ENCODE measurements at places on chromosomes 12 and 14.
A peak's percentile ranks its signal among the peaks of the same experiment; 100 is the strongest.

GRCh38 chr12:51253276-51253675, 14.7 kb downstream of the DAZAP2 start:
- no peak for DNase-seq

- DNase-seq: no peak
Observed at GRCh38 chr12:49549735-49550692, 11.2 kb downstream of the KCNH3 start.

DNA sequence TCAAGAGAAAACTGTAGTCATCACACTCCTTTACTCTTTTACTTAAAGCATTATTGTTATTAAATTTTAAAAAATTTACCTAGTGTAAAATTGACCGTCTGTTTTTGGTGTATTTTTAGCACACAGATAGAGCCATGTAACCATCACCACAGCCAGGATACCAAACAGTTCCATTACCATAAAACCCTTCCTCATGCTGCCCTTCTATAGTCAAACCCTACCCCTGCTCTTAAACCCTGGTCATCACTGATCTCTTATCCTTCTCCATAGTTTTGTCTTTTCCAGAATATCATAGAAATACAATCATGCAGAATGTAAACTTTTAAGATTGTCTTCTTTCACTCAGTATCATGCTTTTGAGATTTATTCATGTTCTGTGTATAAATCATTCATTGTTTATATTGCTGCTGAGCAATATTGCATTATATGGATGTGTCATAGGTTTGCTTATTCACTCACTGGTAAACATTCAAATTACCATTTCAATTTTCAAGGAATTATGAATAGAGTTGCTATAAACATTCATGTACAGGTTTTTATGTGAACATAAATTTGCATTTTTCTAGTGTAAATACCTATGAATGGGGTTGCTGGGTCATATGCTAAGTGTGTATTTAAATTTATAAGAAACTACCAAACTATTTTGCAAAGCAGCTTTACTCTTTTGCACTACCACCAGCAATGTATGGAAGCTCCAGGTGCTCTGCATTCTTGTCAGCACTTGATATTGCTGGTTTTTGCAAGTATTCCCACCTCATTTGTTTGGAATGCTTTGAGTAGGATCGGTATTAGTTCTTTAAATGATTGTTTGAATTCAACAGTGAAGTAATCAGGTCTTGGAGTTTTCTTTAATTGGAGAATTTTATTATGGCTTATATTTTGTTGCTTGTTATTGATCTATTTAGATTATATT, 125.5 kb downstream of the LMNTD1 start:
- DNase-seq: no peak

GRCh38 chr12:91434081-91434480, 251.5 kb upstream of the DCN start:
- DNase-seq: no peak

GRCh38 chr14:52089218-52089617, 20.4 kb upstream of the NID2 start:
- no peak for DNase-seq

GRCh38 chr14:64515053-64515452, 10.5 kb downstream of the ZBTB1 start:
- no peak for DNase-seq

DNA sequence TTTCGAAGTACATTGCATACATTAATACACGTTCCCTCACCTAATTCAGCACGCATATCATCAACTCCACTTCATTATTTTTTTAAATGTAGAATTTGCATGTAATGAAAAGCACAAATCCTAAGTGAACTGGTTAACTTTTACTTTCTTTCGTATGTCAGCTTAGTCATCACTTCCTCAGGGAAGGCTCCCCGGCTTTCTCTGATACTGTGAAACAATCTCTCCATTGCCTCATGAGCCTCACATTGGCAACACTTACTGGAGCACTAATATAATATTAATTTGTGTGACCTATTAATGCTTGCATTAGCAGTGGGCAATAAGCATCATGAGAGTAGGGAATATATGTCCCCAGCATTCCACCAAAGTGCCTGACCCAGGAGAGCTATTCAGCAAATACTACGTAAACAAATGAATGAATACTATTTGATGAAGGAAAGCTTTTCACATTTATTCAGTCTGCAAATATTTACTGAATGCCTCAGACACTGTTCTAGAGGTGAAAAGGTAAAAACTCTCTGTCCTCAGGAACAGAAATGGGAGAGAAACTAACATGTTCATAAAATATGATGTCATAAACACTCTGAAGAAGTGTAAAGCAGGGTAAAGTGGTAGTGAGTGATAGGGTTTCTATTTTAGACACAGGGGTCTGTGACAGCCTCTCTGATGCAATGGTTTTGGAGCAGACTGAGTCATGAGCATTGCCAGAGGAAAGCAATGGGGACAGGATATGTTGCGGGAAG, 327.5 kb upstream of the DIO2 start:
- DNase-seq: no peak

GRCh38 chr12:89393551-89394121, 41.3 kb upstream of the DUSP6 start:
- DNase-seq: no peak

DNA sequence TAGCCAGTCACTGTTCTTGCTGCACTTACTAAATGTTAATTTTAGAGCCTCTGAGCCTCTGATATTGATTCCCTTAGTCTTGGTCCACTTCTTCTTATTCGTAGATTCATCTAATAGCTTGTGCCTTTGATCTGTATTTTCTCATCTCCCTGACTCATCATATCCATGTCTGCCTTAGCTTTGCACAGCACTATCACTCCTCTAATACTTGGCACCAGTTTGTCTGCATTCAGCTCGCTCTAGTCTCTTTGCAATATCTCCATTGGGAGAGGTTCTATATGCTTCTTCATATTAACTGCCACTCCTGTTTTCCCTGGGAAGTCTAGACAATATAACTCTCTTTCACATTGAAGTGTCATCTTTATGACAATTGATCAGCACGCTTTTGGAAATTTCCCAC, 68.5 kb upstream of the CSRP2 start:
- no peak for DNase-seq

- no peak for DNase-seq
Observed at GRCh38 chr12:102069707-102070106, 7.9 kb upstream of the WASHC3 start.

GRCh38 chr12:94819011-94819410, 168.7 kb upstream of the TMCC3 start:
- DNase-seq: no peak

- no peak for DNase-seq
Observed at GRCh38 chr14:100223332-100224201, 15.4 kb upstream of the YY1 start.

GRCh38 chr14:55077170-55078151, 26.0 kb downstream of the MAPK1IP1L start:
- DNase-seq: no peak

DNA sequence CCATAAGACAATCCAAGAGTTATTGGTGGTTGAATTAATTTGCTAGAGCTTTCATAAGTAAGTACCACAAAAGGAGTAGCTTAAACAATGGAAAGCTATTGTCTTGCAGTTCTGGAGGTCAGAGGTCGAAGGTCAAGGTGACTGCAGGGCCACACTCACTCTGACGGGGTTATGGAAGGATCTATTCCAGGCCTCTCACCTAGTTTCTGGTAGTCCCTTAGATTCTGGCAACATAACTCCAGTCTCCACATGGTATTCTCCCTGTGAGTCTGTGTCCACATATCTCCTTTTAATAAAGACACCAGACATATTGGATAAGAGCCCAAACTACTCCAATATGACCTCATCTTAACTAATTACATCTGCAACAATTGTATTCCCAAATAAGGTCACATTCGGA, 273.4 kb downstream of the FOXN3 start:
- DNase-seq: no peak

DNA sequence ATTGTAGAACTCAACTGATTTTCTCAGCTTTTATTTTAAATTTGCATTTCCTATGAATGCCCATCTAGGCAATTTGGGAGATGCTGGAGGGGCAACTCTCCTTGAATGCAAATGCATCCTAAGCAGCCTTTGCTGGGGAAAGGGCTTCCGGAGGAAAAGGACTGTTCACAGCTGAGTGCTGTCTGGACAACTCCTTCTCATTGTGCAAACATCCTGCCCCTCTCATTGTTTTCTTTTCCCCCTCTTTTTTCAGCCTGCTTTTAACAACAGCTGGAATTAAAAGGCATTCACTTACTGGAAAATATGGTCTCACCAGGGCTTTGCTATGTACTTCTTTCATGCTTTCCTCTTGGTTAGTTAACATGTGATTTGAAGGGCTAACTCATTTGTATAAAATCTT, 397.8 kb downstream of the FUT8 start:
- no peak for DNase-seq

DNA sequence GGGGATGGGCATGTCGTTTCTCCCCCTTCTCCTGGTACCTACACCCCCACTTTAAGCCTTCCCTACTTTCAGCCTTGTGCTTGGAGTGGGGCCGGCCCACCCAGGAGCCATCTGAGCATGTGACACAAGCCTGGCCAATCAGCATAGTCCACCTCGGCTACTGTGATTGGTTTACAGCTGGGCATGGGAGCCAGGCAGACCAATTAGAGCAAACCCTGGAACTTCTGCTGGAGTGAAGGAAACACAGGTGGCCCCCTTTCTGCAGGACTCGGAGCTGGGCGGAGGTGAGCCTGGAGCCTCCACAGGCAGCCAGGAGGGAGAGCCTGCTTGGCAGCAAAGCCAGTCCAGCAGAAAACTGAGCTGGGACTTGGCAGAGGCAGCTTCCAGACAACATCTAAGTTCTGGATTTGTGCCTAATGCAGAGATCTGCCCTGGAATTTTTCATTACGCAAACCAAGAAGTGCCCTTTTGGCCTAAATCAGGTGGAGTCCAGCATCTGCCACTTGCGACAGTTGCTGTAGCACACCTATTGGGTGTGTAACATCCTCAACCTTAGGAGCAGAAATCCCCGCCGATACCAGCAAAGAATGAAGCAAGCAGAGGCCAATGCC, 59.5 kb downstream of the SCARB1 start:
- no peak for DNase-seq

DNA sequence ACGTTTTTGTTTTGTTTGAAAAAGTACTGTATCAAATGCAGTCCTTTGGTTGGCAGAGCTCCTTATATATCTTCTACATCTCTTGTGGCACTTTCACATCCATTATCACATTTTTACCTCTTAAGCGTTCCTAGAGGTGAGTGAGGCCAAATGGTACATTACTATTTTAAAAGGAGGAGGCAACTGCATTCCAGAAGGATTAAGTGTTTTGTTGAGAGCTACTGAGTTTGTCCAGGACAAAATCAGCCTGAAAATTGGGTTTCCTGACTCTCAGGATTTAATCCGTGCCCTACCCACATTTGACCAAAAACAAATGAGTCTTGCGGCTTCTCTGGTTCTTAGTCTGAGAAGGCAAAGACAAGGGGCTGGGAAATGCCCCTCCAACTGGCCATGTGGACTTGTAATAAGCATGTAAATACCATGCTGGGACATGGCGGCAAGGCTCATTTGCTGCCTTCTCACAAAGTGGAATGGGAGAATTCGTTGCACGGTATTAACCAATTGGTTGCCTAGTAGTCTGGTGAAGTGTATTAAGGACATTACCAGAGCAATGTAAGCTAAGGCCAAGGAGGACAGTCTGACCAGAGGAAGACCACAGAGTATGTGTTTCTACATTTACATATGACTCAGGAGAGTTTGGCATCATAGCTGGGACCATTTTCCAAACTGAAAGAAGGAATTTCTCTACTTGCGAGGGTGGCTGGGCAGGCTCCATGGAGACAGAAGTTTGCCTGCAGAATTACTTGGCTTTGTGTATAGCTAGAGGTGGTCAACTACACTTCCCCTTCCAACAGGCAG, 175.8 kb upstream of the PLXNC1 start:
- no peak for DNase-seq

DNA sequence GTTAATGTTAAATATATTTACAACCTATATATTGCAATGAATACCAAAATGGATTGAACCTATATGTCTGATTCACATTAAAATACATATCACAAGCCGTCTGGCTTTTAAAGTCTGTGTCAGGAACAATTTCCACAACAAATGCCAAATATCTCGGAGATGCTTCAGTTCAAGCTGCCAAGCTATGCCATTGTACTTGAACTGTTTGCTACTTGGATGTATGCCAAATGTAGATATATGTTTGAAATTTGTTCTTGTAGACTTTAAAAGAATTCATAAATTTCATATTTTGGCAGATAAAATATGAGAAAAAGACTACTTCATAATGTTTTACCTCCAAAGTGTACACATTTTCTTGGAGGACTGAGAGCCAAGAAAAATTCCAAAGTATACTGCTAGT, 37.0 kb downstream of the WASHC3 start:
- no peak for DNase-seq

DNA sequence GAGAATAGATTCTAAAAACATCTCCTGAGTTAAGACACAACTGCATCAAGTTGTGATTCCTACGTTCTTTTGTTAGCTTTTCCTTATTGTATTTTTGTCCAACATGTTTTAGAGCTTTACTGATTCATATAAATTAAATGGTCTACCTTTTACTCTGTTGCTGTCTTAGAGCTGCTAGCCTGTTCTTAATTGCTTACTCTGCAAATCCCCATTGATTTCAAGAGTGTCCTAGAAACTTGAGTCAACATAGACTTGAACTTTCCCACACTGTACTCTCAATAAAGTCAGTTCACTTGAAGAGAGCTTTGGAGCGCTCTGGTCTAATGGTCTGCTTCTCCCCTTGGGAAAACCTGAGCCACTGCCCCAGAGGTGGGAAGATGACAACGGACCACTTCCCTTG, 343.9 kb downstream of the CCER1 start:
- no peak for DNase-seq

- no peak for DNase-seq
Observed at GRCh38 chr12:94175763-94176668, 27.6 kb downstream of the PLXNC1 start.

DNA sequence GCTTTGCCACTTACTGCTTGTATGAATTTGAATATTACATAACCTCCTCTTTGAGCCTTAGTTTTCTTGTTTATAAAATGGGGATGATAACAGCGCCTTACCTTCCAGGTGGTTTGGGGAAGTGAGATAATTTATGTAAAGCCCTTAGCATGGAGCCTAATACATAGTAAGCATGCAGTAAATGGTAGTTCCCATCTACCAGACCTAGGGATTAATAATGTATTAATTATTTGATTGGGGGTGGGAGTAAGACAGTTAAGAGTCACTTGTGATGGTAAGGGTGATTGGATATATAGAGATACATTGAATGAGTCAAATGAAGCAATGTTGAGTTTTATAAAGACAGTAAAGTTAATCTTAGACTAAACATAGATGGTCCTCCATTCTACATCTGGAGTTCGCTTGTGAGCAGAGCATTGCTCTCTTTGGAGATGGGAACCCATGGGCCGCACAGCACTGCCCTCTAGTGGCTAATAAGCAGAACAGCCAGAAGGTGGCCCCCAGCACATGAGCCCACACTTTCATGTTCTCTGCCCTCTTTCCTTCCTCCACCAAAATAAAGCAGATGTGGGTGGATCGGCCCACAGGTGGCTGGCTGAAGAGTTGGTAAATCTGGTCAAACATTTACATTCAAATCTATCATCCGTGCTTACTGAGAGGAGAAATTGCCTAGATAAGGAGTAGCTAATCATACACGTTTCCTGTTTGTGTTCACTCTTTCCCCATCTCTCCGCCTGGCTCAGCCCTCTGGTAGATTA, 26.5 kb upstream of the TAMALIN start:
- peak; percentile 94 for DNase-seq

GRCh38 chr14:37241198-37241597, 43.5 kb downstream of the MIPOL1 start:
- DNase-seq: no peak
